ENCODE measurements at places on chromosomes 11 and 22.

GRCh38 chr11:118050208-118050891 is 26.5 kb upstream of the TMPRSS4 start:
- DNase-seq, result no peak

DNA sequence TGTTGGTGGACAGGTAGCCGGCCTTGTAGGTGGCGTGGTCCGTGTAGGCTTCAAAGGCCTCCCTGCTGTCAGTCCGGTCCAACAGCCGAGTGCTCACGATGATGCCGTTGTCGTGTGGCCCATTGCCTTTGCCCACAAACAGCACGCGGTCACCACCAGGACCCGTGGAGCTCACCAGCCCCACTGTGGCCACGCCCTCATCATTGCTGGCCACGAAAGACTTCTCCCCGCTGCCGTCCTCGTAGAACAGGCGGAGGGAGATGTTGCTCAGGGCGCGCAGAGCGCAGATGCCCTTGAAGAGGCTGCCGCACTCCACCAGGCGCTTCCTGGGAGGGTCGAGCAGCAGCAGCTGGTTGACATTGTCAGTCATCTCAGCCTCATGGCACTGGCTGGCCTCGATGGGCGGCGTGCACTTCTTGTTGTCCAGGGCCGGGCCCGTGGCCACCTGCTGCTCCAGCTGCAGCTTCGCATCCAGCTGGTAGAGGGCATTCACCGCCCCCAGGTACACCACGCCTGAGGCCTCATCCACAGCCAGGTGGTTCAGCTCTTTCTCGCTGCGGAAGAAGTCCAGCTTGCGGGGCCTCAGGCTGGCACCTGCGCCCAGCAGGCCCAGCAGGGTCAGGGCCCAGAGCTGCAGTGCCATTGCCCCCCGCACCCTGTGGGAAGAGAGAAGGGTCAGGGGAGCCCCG is 17.4 kb downstream of the PLXNB2 start:
- no peak for DNase-seq

GRCh38 chr11:35321111-35321510 is 98.2 kb downstream of the SLC1A2 start:
- no peak for DNase-seq

DNA sequence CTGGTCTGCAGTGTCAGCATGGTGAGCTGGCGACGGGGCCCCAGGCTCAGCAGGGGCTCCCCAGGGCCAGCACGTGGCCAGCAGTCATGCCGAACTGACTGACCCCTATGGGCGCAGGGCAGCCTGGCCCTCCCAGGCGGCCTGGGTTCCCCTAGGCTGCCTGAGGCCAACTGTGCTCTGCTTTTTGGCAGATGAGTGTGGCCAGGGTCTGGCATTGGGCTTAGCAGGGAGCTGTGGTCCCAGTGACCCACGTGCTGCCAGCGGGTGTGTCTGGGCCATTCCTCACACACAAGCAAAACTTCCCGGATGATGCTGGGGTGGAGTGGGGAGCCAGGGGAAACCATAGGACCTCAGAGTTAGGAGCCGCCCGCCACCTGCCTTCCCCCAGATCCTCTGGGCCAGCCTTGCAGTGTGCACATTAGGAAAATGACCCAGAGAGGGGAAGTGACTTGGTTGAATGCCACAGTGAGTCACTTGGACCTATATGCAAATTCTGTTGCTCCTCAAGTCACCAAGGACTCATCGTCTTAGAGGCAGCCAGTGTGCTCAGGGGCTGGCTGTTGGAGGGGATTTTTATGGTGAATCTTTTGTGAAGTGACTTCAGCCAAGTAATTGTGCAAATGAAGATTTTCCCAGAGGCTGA is 6.5 kb downstream of the ADORA2A start:
- peak; percentile 50 for DNase-seq

- DNase-seq, result no peak
These were observed 9.3 kb upstream of the TYR start for GRCh38 chr11:89168396-89168795.

GRCh38 chr11:75311858-75312288 is 39.6 kb downstream of the ARRB1 start:
- DNase-seq, result peak; percentile 63

- no peak for DNase-seq
These were observed 2.9 kb downstream of the BIRC3 start for GRCh38 chr11:102320188-102320587.

DNA sequence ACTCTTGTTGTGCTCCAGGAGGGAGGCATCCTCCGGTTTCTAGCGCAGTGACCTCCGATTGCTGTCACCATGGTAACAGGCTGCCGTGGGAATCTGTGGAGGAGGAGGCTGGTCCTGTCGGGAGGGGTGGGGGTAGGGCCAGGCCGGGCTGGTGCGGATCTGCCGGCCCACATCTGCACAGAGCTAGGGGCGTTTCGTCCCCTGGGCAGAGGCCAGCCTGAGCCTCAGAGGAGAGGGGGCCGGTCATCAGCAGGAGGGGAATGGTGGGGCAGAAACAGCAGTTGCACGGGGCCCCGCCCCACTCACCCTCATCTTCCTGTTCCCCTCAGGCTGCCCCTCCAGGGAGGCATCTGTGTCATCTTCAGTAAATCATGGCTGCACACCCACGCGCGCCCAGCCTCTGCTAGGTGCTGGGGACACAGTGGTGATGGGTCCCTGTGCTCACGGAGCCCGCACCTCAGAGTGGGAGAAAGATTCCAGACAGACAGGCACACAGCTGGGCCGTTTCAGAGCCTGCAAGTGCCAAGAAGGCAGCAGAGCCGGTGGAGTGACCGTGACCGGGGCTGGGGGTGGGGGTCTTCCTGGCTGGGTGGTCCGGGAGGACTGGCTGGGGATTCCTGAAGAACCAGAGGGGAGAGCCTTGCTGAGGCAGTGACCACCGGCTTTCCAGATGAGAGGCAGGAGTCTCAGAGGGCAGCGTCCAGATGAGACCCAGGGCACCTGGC is 120.5 kb downstream of the CACNA1I start:
- no peak for DNase-seq
